NCI-H748 treated with DMSO at 0.1 percent for 48 hours (cell line): ENCODE measurements at places on chromosomes 2 and 18.
A peak's percentile ranks its signal among the peaks of the same experiment; 100 is the strongest.

DNA sequence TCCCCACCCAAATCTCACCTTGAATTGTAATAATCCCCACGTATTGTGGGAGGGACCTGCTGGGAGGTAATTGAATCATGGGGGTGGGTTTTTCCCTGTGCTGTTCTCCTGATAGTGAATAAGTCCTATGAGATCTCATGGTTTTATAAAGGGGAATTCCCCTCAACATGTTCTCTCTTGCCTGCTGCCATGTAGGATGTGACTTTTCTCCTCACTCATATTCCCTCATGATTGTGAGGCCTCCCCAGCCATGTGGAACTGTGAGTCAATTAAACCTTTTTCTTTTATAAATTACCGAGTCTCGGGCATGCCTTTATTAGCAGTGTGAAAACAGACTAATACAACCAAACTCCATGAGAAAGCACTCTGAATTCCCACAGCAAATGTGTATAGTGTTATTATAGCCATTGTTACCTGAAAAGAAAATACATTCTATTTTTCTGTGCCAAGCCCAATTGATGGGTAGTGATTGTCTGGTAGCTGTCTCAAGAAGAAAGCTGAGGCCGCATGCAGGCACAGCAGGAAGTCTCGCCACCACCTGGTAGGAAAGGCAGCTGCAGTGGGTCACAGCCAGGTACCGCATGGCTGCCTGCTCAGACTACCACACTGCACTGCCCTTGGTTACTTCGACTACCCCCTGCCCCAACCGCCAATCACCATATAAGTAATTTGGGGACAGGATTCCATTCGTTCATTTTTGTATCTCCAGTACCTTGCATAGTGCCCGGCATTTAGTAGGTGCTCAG, 10.3 kb upstream of the ZBTB7C start:
- DNase-seq = no peak

GRCh38 chr2:216006164-216006663, 7.1 kb downstream of the MREG start:
- DNase-seq = no peak

DNA sequence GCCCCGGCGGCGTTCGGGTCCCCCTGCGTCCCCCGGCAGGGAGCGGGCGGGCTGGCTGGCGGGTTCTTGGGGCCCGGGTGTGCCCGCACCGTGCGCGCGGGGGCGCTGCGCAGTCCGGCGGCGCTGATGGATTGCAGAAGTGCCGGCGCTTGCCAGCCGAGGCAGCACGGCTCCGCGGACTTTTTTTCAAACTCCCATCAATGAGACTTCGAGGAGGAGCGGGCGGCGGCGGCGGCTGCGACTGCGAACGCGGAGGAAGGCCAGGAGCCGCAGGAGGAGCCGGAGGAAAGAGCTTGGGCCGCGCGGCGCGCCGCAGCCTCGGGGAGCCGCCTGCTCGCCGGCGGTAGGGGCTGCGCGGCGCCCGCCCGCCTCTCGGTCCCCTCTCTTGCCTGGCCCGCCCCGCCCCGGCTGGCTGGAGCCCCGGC, at the start of gene GLI2:
Gene GLI2, plus strand, starts transcription at position 123 of the 425 bp plus-strand sequence. CDS start 61,453 bp downstream, outside the sequence.
- peak; percentile 7 for DNase-seq

DNA sequence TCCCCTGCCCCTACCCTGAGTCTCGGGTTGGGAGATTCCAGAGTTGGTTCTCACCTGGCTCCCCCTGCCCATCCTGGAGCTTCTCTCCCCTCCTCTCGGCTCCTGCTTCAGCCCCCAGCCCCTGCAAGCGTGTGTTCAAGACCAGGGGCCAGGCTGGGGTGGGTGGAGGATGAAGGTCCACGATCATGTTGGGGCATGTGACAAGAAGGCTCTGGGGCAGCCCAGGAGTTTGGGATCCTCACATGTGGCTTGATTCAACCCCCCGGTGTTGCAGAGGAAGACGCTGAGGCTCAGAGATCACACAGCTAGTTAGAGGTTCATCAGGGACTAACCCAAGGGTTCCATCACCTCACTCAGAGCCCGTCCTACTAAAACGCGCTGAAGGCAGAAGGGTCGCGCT, 14.2 kb upstream of the TUBB6 start:
- DNase-seq = no peak

DNA sequence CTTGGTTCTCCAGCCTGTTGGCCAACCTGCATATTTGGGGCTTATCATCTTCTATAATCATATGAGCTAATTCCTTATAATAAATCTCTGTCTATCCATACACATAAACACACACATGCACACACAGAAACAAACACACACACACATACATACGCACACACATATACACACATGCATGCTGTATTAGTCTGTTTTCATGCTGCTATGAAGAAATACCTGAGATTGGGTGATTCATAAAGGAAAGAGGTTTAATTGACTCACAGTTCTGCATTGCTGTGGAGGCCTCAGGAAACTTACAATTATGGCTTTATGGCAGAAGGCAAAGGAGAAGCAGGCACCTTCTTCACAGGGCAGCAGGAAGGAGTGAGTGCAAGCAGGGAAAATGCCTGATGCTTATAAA, 707.4 kb upstream of the CDH2 start:
- DNase-seq = no peak

- DNase-seq = peak; percentile 44
Measured at GRCh38 chr2:219104107-219105035, 43.6 kb upstream of the IHH start.
